BJ (cell line): ENCODE measurements at places on chromosomes 11 and 22.

- no peak for DNase-seq
Measured at GRCh38 chr11:68044898-68045351, 6.1 kb downstream of the TCIRG1 start.

DNA sequence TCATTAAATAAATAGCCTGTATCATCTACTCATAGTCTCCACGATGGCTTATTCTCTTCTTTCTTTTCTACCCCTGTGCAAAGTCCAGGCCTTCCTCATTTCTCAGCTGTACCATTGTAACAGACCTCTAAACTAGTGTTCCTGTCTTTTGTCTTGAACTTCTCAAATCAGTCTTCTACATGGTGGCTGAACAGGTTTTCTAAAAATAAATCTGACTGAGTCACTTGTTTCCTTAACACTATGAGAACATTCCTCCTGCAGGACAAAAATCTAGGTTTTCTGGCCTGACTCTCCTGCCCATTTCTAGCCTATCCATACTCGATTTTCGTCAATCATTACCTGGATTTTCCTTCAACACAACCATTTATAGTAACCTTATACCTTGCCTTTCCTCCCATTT is 1080.8 kb upstream of the TENM4 start:
- DNase-seq = no peak

- DNase-seq = no peak
Measured at GRCh38 chr11:102926517-102926916, 29.0 kb downstream of the MMP13 start.

GRCh38 chr22:20604092-20604747 is 96.8 kb downstream of the MED15 start:
- no peak for DNase-seq

GRCh38 chr11:109285465-109285864 is 136.5 kb upstream of the C11orf87 start:
- DNase-seq = no peak

DNA sequence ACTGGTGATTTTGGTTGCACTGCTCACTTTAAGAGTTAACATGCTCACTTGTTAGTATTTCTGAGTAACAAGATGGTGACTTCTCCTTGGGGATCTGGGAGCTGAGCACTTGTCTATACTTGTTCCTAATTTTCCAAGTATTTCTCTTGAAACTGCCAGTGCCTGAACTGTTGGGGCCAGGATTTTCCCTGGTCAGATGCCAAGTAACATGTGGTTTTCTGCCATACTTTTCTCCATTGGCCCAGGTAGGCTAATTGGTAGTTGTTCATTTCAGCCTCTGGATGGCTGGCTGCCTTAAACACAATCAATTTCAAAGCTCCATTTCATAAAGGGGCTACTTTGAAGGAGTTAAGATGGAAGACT is 35.0 kb downstream of the RNF141 start:
- no peak for DNase-seq

DNA sequence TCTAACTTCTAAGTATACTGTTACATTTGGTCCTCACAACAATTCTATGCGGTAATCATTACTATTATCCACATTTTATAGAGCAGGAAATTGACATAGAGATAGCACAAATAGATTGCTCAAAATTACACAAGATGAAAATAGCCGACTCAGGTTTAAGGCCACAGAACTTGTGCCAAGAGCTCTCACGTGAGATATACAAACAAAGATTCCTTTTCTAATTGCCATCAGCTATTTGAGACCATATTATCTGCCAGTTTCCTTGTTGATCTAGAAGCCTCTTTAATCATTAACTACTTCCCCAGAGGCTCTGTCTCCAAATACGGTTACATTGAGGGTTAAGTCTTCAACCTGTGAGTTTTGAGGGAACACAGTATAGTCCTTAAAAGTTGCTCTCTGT is 61.0 kb upstream of the GLYATL1B start:
- no peak for DNase-seq

GRCh38 chr11:102546427-102546826 is 15.9 kb upstream of the MMP7 start:
- DNase-seq = no peak

GRCh38 chr11:65503368-65503948 is 4.6 kb downstream of the MALAT1 start:
- DNase-seq = no peak
